Inflammatory macrophage (primary cell): ENCODE measurements at places on chromosomes 3 and 15.

DNA sequence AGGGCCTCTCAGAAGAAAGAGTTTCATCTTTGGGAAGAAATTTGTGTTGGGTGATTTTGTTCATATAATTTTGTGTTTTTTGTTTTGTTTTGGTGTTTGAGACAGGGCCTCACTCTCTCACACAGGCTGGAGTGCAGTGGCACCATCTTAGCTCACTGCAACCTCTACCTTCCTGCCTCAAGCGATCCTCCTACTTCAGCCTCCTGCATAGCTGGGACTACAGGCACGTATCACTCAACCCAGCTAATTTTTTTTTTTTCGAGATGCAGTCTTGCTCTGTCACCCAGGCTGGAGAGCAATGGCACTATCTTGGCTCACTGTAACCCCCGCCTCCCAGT is 29.0 kb upstream of the PIK3CB start:
- no peak for DNase-seq

GRCh38 chr3:56800832-56801661 is 702 bp downstream of the ARHGEF3 start:
- peak; percentile 27 for DNase-seq

- peak; percentile 24 for DNase-seq
These were observed 74.2 kb upstream of the BHLHE40 start for GRCh38 chr3:4904811-4905695.

- no peak for DNase-seq
These were observed 59.1 kb upstream of the UMPS start for GRCh38 chr3:124671106-124671505.

DNA sequence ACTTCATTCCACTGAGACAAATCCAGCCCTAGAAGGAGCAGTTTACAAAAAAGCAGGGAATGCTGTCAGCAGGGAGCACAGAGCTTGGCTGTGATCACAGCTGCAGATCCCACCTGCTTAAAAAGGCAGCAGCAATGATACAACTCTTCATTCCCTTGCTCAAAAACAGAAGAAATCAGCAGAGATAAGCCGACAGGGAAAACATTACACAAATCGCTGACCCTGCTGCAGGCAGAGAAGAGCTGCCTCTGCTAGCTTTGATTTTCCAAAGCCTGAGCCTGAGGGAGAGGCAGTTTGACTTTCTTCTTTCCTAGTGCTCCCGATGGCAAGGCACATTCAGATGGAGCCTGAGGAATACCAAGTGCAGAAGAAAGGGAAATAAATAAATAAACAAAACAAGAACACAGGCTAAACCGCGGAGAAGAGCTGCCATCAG is 80.2 kb downstream of the SHQ1 start:
- DNase-seq: no peak

DNA sequence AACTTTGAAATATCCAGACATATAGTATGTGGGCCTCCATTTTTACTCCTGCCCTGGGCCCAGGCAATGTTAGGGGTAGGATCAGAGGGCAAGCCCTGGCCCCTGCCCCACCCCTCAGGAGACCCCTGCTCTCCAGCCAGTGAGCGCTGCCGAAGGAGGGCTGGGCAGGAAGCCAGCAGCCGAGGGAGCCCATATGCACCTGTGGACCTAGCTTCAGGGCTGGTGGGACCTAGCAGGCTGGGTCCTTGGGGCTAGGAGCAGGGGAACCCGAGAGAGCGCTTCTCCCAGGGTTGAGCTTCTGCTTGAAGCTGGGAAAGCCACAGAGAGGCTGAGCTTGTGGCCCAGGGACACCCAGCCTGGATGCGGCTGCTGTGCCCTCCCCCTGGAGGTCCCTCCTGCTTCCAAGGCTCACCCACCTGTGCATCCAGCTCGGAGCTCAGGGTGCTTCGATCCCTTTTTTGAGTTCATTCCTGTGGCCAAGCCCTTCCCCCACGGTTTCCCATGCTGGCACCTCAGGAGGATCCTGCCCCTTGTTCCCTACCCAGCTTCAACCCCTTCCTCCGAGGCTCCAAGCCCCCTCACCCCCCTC is 21.0 kb upstream of the CYP11A1 start:
- no peak for DNase-seq

DNA sequence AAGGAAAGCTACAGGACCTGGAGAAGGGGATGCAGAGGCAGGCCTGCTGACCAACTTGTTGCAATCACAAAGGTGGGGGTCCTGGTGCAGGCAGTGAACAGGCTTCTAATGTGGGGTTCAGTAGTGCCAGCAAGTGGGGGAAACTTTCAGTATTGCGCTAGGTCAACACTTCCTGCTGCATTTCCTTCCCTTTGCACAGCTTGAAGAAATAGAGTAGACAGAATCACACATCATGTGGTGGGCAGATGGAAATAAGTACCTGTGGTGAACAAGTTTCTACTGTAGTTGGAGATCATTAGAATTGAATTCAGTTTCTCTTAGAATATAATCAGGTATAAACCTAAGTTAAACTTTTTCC is 63.4 kb downstream of the RGMA start:
- DNase-seq: peak; percentile 25

- DNase-seq: no peak
These were observed 43.2 kb upstream of the PIK3R4 start for GRCh38 chr3:130789782-130790322.

- no peak for DNase-seq
These were observed 72.7 kb downstream of the ZNF621 start for GRCh38 chr3:40597441-40597840.

DNA sequence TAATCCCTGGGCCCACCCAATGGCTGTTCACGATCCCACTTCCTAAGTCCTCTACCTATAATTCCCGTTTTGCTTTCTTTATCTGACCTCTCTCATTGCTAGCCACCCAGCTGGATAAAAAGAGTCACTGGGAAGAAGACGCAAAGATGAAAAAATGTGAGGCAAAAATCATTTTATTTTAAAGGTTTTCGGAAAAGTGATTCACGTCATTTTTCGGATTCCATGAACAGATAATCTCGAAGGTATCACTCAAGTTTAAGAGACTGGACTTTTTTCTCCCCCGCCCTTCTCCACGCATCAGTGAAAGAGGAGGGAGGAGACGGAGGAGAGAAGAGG is 266.6 kb downstream of the CGGBP1 start:
- DNase-seq: no peak

- DNase-seq: no peak
These were observed 365.2 kb upstream of the AGTR1 start for GRCh38 chr3:148332509-148332908.

DNA sequence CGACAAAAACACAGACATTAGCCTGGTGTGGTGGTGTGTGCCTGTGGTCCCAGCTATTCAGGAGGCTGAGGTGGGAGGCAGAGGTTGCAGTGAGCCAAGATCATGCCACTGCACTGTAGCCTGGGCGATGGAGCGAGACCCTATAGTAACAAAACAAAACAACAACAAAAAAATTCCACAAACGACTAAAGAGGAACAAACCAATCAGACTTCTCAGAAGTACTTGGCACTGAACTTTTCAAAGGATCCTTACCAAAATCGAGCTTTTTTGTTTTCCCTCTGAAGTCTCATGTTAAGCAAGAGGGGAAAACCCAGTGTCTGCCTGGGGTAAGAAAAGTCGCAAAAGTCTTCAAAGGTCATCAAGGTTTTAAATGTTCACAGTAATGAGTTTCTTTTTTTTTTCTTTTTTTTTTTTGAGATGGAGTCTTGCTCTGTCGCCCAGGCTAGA is 30.1 kb upstream of the TFRC start:
- DNase-seq: peak; percentile 70

DNA sequence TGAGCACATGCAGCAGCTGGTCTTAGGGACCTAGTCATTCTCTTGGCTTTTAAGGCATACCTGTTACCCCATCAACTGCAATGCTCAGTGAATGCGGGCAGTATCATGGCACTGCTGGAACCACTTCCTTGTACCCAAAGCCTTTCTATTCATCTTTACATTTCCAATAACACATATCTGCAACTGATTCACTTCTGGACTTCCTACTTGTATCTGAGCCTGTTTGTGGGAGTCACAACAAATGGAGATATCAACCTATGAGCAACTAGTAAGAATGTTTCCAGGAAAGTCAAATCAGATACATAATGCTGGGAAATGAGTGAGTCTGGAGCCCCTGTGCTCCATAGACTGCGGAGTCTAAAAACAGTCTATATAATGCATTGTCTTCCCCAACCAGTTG is 61.4 kb upstream of the PARL start:
- DNase-seq: no peak

DNA sequence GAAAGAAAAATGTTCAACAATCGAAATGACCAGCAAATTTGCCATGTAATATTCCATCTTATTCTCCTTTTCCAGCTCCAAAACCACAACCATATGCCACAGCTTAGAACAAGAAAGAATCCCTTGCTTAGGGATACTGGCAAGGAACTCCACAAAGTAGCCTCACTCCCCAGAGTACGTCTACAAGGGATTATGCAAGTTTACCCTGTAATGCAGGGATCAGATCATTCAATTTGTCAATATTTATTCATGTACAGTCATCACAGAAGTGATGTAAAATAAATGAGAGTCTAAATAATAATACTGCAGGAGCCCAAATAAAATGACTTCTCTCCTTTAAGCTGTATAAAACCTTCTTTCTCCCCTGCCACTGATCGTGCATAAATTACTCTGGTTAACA is 23.5 kb upstream of the MYO1E start:
- DNase-seq: no peak

GRCh38 chr3:123678108-123678511 is 93.3 kb upstream of the HACD2 start:
- no peak for DNase-seq

DNA sequence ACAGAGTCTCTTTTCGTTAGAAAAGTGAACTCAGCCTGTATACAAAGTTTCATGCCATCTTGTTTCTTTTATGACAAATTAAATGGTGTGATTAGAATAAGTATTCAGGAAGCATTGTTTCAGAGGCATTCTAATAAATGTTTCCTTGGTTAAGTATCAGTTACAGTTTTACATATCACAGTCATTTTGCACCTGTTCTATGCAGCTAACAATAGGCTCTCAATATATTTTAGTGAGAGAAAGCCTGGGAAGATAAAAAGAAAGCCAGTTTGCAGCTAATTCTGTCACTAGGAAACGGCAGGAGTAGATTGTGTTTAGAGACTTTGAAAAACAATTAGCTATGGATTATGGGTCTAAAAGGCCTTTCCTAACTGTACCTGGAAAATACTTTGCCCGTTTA is 252.8 kb downstream of the ZIC1 start:
- no peak for DNase-seq

DNA sequence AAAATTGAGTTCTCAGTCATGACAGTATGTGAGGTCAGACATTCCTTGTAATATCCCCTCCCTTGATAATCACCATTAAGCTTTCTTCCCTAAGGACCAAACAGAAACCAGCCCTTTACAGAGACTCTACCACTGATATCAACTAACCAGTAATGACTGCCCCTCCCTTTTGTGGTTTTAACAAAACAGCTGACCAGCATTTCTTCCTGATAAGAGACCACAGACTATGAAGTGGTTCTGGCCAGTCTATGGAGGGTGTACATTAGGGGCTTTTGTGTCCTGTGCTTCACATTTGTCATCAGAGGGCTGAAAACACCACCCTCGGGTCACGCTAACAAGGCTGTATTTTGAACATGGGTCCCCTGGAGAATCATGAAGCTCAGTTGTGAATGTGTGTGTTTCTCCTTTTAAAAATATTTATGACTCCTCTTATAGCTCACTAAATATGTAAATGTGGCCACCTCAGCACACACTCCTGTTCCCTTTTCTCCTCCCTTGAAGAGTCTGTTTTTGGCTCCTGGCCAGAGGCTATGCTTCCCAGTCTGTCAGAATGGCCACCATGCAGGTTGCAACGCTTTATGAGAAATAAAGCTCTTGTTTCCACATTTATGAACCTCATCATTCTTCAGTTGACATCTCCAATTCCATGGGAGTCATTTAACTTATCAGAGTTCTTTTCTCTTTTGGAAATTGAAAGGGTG is 239.3 kb downstream of the CPNE4 start:
- peak; percentile 64 for DNase-seq

DNA sequence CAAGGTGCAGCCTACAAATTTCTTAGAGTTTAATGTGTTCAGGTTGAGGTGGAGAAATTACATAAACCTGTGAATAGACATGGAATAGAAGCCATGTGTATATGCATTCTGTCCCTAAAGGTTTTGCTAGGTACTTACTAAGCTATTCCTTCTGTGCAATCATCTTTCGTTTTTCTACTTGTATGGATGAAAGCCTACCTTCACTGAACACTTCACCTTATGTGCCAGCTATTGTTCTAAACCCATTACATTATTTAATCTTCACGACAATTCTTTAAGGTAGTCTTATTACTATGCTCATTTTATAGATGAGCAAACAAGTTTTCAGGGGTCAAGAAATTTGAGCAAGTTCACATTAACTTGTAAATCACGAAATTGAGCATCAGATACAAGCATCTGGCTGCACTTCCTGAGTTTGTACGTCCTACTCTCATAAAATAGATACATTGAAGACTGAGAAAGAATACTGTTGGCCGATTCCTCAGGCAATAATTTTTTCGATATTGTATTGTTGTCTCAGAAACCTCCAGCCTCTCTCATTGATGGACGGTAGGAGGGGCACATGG is 635 bp upstream of the RCN2 start:
- no peak for DNase-seq

DNA sequence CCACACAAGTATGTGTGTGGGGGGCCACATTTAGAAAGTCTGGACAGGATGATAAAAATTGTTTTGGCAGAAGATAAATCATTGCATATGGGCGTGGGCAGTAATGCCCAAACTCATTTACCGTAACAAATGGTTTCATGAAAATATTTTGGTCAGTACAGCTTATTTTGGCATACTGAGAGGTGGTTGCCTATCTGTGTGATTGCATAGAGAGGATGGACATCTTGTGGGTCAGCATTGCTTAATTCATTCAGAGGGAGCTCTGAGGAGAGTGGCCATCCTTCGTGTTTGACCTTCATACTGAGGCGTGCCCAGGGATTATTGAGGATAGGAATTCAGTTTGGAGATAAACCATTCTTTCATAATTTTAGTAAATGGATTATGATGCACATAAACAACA is 162.5 kb downstream of the GAP43 start:
- no peak for DNase-seq

DNA sequence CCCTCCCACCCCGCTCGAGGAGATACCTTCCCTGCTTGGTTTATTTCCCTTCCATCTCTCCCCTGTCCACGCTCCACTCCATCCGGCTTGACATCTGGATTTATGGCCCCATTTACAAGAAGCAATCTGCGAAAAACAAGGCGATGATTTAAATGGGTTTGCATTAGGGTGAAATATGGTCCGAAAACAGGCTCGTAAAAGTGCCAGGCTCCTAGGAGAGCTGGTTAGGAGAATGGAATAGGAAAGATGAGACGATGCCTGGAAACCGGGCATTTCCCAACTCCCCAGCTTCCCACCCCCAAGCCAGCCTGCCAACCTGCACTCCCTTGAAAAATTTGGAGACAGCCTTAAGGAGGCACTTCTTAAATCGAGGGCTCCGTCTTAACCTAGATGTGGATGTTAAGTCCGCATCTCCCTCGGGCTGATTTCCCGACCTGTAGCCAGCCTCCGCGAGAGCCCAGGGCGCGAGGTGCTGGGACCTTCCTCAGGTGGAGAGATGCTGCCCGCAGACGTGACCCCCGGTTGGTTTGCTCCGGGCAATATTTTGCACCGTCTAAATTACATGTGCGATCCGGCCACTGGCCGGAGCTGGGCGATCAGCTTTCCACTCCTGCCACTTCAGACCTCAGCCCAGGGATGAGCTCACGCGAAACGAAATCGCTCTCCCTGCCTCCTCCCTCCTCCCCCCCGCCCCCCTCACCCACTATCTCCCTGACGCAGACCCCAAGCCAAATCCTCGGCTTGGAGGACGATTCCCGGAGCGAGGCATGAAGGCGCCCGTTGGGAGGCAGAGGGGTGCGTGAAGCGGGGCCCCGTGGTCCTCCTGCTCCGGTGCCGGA is 1.3 kb downstream of the GRM7 start:
- DNase-seq: no peak
